ENCODE measurements at places on chromosomes 16 and 17. TPM values are rescaled to one million over a fixed set of nuclear protein-coding genes. Genes with fewer than 3 reads are reported as not detected.

DNA sequence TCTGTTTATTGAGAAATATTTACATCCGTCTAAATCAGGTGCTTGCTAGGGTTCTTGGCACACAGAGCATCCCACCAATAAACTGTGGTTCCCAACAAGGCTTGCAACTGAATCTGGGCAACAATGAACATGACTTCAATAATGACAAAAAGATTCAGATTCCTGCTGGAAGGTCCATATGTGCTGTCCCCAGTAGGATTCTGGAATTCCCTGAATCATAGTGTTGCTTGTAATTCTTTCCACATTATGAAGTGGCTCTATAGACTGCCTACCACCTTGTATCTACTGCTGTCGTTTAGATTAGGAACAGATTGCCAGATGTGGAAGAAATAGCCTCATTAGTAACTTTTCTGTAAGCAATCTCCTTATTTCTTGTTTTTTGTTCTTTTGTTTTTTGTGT lies 265.9 kb downstream of the WWOX start:
- DNase-seq: no peak

DNA sequence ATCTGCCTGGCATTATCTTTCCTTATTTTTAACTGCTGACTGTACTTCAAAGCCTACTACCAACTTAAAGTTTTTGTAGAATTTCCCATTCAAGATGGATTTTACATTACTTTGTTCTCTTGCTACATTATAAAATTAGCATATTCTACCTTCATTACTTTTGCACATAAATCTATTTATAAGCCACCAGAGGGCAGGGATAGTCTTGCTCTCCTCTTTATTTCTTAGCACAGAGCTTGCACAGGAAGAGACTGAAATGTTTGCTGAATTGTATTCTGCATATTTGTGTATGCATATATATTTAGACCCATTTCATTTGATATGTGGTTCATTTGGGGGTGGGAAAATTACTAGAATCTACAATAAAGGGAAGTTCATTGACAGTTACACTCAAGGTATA lies 108.0 kb downstream of the SKAP1 start:
- DNase-seq: peak; percentile 29

Gene TIMP2
- 75.3 TPM for total RNA-seq

DNA sequence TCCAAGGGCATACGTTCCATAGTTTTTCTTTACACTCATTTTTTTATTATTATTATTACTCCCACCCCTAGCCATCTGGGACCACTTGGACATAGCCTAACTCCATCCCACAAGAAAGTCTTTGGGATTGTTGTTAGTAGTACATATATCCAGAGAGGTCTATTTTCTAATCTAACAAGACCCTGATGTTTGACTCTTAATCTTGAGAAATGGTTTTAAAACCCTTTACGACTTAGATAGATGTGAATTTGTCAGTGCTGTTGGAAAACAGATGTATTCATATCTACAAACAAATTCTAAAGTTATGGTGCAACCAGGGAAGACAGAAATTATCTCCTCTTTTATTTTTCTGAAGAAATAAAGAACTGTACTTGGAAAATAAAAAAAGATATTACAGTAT lies 197.8 kb downstream of the CDH11 start:
- no peak for DNase-seq

Gene ITGAL
- total RNA-seq: not detected

DNA sequence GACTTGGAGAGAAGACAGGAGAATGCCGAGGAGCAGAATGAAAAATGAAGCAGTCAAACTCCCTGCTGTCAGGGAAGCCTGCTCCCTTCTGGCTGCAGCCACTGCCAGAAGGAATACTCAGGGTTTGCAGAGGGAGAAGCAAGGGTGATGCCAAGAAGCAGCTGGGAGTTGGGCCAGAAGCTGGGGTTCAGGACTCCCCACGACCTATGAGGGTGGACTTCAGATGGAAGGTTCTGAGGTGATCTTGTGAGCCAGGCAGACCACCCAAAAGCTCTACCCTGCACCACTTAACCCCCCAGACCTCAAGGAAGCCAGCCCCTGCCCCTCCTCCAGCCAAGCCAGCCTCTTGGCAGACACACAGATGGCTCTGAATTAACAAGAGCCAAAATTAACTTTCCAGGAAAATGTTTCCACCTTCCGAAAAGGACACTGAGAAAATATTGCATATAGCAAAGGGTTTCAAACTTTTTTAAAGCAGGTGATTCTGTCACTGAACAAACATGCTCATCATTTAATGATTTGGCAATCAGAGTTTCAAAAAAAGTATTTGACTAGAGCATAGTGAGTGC lies 126.0 kb upstream of the ERCC4 start:
- DNase-seq: no peak

GRCh38 chr16:80046848-80047247 lies 446.3 kb upstream of the MAF start:
- DNase-seq: no peak

GRCh38 chr17:45235416-45236281 lies 14.0 kb downstream of the FMNL1 start:
- DNase-seq: peak; percentile 58

Gene SOX9
- 37.5 TPM for total RNA-seq

GRCh38 chr17:50689251-50689650 lies 18.5 kb downstream of the ANKRD40 start:
- no peak for DNase-seq

DNA sequence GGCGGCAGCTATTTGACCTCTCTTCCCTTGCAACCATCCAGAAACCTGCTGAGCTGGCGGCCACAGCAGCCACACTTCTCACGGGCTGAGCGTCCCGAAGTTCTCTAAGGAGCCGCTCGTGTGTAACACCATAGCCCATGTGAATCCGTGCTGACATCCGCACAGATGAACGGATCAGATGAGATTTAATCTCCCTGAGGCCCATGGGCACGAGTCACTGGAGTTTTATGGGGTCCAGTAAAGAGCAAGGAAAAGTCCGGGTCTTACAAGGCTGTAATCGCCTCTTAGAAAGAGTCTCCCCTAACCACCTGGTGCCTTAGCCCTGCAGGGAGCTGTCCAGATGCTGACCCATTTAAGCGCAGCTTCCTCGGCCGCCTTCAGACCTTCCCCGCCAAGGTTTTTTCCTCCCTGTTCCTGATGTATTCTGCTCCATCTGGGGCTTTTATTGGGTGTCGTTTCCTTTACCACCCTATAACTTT lies 5.5 kb upstream of the CACNG5 start:
- DNase-seq: no peak

DNA sequence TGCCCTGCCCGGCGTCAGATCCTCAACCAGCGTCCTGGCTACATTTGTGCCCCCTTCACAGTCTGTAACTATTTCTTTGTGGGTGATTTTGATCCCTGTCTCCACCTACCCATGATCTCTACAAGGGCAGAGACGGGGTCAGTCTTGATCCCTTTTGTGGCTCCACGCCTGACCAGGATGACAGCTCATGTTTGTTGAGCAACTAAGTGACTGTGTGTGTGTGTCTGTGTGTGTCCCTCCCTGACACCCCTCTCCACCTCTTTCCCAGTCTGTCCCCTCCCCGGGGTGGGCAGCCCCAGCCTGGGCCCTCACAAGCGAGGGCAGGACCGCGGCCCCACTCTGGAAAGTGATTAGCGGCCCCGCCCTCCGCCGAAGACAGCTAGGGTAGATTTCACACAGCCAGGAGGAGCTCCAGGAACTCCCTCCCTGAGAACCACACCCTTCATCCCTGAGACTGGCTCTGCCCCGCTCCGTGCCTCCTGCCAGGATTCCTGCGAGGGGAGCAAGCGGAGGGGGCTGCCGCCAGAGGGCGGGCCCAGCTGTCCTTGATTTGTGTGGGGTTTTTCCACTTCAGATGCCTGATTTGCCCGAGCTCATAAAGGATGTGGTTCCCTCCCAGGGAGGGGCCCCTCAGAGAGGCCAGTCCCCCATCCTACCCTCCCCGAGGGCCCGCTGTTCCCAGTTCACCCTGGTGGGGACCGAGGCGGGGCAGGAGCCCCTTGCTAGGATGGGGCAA lies 5.3 kb upstream of the HS3ST6 start:
- DNase-seq: peak; percentile 85

DNA sequence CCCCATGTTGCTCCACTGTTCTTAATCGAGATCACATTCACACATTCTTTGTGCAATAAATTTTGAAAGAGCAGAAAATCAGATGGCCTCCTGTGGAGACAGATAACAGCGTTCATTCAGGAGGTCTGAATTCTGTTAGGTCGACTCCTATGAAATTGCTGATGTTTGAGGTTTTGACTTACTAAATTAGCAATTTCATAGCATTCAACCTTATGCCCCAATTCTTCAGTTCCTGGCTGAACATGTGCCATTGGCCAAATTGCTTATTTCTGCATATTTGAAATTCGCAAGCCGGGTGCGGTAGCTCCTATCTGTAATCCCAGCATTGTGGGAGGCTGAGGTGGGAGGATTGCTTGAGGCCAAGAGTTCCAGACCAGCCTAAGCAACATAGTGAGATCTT lies 22.1 kb upstream of the C16orf74 start:
- DNase-seq: no peak

Gene SOST
- not detected for total RNA-seq

DNA sequence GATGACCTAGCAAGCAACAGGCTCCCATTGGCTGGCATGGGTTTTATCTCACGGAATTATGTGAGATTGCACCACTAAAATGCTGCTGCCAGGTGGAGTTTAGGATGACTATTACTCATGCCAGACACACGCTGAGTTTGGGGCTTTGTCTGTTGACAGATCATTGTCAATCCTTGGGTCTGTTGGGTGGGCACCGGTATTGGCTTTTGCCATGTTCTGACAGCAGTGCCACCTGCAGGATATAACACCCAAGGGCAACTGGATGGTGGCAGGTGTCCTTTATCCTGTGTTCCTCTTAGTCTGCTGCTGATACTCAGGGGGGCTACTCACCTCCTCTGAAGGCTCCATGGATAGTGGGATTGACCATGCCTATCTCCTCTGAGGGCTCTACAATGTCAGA lies 221.6 kb upstream of the DYNLRB2 start:
- DNase-seq: no peak

Gene PRSS33
- not detected for total RNA-seq

- peak; percentile 51 for DNase-seq
These were observed at the start of gene ZBTB4 for GRCh38 chr17:7479213-7480088. ZBTB4 (minus strand) TSS chr17:7479631; CDS start chr17:7466801, 12,830 bp downstream.

- no peak for DNase-seq
These were observed 209.5 kb upstream of the MPHOSPH6 start for GRCh38 chr16:82379551-82379950.

DNA sequence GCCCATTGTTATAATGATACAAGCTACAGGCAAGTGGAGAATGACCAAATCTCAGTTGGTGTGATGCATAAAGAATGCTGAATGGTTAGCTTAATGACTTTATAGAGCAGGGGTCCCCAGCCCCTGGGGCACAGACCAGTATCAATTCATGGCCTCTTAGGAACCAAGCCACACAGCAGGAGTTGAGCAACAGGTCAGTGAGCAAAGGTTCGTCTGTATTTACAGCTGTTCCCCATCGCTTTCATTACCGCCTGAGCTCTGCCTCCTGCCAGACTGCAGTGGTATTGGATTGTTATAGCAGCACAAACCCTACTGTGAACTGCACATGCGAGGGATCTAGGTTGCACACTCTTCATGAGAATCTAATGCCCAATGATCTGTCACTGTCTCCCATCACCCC lies 114.0 kb upstream of the ZFHX3 start:
- no peak for DNase-seq

DNA sequence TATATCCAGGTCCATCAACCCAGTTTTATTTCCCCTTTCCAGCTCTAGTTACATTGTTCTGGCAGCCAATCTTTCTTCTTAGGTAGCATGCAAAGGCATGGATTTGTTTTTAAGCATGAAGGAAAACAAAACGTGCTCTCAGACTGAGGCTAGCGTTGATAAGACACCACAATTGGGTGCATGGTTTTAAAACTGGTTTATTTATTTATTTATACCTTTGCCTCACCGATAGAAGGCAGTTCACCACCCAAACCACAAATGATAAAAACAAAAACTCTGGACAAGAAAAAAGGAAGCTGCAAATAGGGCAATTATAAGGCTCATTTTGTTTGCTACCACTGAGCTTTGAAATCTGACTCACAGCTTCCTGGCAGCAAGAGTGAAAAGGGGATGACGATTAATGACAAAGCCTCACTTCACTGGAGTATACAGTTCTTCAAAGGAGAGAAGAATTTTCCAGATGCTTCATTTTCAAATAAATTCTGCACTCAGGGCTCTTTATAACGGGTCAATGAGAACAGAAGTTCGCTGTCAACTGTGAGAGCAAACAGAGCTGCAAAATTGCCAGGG lies 278.4 kb upstream of the IRX5 start:
- no peak for DNase-seq

Gene CD300LB
- total RNA-seq: not detected

DNA sequence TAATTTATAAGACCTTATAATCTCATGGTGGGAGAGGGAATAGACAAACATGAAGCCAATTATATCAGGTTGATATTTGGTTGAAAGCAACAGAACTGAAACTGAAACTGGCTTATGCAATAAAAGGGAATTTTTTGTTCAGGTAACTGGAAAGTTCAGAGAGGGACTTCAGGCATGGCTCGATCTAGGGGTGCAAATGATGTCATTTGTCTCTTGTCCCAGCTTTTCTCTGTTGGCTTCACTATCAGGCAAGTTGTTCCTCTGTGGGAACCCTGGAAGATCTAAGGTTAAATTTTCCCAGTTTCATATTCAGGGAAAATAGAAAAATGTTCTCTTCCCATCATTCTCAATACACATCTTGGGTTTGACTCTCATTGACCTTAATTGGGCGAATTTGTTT lies 59.8 kb downstream of the OTOA start:
- no peak for DNase-seq

GRCh38 chr16:24846548-24847357 lies 990 bp downstream of the SLC5A11 start:
- DNase-seq: no peak

DNA sequence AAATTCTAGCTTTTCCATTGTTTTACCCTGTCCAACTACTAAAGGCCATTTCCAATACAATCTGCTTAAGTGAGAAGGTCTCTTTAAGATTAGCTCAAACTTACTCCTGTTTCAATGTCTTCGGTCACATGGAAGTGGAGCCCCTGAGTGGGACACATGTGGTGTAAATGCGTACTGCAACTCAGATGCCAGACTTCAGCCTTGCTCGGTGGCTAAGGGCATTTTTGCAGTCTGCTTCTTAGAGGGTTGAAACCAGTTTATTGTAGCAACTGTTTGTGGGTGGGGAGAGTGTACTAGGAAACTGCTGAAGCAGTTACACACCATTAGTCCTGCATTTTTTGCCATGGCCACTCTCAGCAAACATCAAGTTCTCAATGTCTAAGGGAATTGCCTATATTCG lies 140.6 kb downstream of the PARN start:
- DNase-seq: peak; percentile 78

Gene COL1A1
- total RNA-seq: 24.6 TPM
